ENCODE measurements at places on chromosomes 2 and 18. TPM values are rescaled to one million over a fixed set of nuclear protein-coding genes. Genes with fewer than 3 reads are reported as not detected.

Gene CPO
- total RNA-seq = not detected

Gene PTRHD1
- 36.0 TPM for total RNA-seq

Gene SKOR2
- 0.38 TPM for total RNA-seq

- no peak overlapping the region for H3K4me3 ChIP-seq
- no peak overlapping the region for H3K27ac ChIP-seq
- H3K36me3 ChIP-seq = no peaks in the 10 kb centered on the region
- H3K27me3 ChIP-seq = no peaks in the 10 kb centered on the region
- peaks cover 7% of the 10 kb centered on the region for H3K4me1 ChIP-seq
These were observed 133.4 kb upstream of the RND3 start for GRCh38 chr2:150620855-150621254.

- H3K4me1 ChIP-seq = no peaks in the 10 kb centered on the region
- H3K4me3 ChIP-seq = no peak overlapping the region
- H3K27me3 ChIP-seq = peaks cover 2% of the 10 kb centered on the region
- no peak overlapping the region for H3K27ac ChIP-seq
These were observed 47.2 kb downstream of the TMEM178A start for GRCh38 chr2:39712953-39713352.
